ENCODE measurements at places on chromosomes 7 and 10.

DNA sequence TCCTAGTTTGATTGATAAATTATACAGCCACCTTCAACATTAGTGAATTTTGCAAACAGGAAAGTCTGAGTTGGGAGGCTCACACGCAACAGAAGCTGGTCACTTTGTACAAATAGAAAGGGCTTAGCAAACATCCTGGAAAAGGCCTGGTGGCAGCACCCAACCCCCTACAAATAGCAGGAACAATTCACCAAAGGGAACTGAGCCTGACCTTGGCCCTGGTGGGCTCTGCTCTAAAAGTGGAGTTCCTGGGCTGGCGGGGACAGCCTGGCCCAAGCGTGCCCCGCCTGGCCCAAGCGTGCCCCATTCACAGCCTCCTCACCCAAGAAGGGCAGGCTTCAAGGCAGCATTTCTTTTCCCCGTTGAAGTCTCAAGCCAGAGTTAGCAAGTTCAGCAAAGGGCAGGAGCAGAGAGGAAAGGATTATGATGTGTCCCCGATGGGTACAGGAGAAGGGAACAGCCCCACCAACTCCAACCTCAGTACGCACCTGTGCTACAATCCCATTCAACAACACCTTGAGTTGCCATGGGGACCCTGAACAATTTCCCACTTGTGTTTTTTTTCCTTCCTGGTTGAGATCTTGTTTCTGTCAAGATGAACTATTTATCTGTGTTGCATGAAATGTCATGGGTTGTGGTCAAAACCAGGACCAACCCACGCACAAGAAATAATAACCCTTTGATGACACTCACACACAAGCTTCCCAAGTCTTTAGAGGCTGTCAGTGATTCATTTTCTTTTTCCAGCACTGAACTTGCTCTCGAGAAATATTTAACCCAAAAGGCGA, 43.4 kb downstream of the RGS10 start:
- DNase-seq = no peak

GRCh38 chr10:102133373-102134195, 744 bp downstream of the PPRC1 start:
- DNase-seq = peak; percentile 69

- DNase-seq = peak; percentile 24
These were observed 111.7 kb upstream of the LYZL1 start for GRCh38 chr10:29176845-29177832.

DNA sequence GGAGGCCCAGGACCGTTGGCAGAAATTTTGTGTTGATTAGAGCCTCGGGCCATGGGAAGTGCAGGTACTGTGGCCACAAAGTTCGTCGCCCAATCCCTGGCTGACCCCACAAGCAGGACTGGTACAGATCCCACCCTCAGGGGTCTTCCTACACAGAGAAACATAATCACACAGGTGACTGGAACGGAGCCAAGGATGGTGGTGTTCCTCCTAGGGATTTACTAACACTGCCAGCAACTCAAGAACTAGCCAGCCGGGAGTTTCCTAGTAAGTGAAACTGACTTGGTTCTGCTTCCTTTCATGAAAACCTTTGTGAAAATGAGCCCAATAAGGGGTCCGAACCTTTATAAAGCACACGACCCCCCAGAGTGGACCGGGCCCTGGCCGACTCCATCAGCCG, 5.7 kb downstream of the CUX1 start:
- DNase-seq = no peak

DNA sequence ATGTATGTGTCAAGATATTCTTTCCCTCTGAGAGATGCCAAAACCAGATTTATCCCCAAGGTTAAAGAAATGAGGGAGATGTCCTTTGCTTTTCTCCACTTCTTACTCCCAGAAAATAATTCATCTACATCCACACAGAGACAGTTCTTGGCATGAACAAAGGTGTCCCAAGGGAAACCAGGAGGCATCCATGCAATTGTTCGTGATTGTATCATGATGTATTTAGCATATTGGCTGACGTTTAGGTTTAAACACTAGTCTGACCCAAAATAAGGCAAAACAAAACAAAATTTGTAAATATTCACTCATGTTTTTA, 223.9 kb downstream of the C7orf25 start:
- DNase-seq = no peak
